ENCODE measurements at places on chromosomes 4 and X.

- DNase-seq, result no peak
Measured at GRCh38 chr4:124943938-124944337, 231.4 kb upstream of the ANKRD50 start.

DNA sequence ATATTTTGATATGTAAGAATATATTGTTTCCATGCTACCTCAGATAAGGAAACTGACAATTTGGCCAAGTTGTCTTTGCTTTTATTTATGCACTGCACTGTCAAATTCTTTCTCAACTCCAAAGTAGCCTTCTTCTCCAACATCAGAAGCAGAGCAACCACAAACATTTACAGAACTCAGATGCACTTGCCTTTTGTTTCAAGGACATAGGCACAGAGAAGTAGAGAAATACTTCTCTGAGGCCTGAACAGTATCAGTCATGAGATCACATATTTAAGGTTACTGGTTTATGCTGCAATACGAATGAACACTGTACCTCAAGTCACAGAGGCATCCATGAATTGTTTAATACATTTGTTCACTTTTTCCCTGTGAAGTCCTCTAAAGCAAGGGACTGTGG is 606.1 kb upstream of the SLIT2 start:
- DNase-seq, result no peak

DNA sequence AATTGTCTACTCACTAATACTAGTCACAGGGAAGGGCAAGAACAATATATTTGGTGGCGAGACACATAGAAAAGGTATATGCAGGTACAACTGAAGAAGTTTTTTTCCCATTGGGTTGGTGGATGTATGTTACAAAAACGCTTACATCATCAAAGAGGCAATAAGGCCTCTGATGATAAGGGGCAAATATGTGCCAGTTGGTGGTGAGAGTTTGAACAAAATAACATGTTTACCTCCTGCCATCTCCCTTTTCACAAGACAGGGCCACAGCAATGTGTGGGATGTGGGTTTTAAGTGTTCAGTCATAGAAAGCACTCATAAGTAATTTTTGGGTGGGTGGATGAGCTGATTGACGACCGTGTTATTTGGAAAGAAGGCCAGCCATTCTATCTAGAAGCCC is 41.7 kb downstream of the PAGE2 start:
- DNase-seq, result no peak

- no peak for DNase-seq
Measured at GRCh38 chr4:163969291-163969690, 474.8 kb downstream of the TMA16 start.

DNA sequence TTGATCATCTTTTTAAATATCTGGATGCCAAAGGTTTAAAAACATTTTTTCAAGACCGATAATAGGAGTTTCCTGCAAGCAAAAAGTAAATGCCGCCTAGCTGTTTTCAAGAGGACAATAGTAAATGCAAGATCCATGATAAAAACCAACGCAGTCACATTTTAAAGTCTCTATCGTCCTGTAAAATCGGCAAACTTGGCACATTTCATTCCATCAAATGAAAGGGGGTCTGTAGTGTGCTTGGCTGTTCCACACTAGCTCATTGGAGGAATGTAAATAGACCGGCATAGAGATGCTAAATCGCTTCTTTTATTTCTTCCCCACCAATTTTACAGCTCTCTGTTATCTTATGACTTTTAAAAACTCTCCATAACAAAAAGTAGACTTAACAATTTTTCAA is 202.2 kb downstream of the NLGN4X start:
- no peak for DNase-seq

DNA sequence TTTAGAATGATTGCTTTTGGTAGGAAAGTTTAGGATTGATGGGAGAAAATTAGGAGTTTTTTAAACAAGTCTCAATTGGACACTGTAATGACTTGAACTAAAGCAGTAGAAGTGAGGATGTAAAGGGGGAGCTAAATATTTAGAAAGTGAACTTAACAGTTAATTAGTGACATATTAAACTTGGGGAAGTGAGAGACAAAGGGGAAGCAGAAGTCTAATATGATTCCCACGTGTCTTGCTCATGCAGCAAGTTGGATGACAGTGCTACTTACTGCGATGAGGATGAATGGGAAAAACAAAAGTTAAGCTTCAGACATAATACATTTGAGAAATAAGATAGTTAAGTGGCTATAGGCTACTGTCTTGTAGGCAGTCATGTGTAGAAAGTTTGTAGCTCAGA is 110.4 kb downstream of the RPA4 start:
- DNase-seq, result no peak

- DNase-seq, result no peak
Measured at GRCh38 chr4:150217192-150217591, 138.9 kb downstream of the DCLK2 start.

DNA sequence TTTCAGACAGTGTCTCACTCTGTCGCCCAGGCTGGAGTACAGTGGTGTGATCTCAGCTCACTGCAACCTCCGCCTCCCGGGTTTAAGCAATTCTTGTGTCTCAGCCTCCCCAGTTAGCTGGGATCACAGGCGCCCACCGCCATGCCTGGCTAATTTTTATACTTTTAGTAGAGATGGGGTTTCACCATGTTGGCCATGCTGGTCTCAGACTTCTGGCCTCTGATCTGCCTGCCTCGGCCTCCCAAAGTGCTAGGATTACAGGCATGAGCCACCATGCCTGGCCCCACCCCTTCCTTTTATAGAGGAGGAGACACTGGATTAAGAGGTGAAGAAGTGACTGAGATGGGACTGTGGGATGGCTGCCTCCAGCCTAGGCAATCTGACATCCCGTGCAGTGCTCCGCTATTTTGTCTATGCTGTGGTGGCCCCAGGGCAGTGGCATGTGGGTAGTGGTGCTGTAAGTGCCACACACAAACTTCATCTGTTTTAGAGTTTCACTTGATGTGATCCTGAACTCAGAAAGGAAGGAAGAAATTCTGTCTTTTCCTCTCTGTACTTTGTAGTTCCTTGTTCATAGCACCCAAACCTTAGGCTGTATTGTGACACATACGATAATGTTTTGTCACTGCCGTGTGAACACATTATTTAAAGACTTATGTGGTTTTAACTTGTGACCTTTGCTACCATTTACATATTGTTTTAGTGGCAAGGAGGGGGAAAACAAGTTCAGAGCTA is 48.9 kb downstream of the FNIP2 start:
- DNase-seq, result no peak

- no peak for DNase-seq
Measured at GRCh38 chrX:132407691-132408090, 81.1 kb downstream of the MBNL3 start.

- DNase-seq, result no peak
Measured at GRCh38 chrX:153353416-153353815, 19.5 kb downstream of the ZNF275 start.

- no peak for DNase-seq
Measured at GRCh38 chr4:108432418-108432817, 188.0 kb upstream of the RPL34 start.

DNA sequence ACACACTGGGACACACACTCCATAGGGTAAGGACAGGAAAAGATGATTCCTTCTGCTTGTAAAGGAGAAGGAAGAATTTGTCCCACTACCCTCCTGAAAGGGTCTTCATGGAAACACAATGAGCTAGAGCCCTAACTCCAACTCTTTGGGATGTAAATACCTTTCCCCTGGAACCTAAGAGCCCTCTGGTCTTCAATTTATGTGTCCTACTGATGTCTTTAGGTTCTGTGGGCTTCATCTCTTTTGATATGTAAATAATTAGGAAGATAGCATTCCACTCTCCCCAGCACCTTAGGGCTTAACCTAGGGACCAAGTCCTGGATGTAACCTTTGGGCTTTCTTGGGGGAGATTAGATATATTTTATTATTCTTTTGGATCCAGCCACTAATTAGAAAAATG is 38.3 kb downstream of the PF4 start:
- no peak for DNase-seq

GRCh38 chr4:156146571-156146970 is 192.9 kb upstream of the CTSO start:
- DNase-seq, result no peak

- DNase-seq, result no peak
Measured at GRCh38 chr4:76874176-76874575, 23.8 kb downstream of the SOWAHB start.

DNA sequence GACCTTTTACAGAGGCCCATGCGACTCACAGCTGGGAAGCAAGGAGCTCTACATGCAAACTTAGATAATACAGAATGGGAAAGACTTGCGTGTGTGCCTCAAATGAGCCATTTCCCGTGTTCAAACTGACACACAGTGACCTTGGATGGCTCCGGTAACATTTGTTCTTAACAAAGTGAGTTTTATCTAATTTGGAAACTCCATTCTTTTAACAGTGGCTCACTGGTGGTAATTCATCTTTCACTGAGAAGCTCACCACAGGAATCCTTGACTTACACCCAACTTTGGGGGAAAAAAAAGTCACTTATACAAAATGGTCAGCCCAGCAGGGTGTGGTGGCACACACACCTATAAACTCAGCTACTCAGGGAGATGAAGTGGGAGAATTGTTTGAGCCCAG is 190.6 kb downstream of the LDB2 start:
- DNase-seq, result no peak

DNA sequence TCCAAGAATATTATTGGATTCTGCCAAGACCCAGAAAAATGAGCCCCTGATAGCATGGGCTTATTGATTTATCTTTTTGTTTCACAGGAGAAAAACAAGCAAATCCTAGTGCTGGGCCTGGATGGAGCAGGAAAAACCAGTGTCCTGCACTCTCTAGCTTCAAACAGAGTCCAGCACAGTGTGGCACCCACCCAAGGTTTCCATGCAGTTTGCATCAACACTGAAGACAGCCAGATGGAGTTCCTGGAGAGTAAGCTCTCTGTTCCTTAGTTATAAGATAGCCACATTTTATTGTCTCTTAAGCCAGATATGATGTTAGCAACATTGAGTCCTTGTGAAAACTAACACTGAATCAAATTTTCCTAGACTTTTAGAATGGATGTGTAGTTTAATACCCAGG is 5.5 kb downstream of the ARL9 start:
- DNase-seq, result no peak

DNA sequence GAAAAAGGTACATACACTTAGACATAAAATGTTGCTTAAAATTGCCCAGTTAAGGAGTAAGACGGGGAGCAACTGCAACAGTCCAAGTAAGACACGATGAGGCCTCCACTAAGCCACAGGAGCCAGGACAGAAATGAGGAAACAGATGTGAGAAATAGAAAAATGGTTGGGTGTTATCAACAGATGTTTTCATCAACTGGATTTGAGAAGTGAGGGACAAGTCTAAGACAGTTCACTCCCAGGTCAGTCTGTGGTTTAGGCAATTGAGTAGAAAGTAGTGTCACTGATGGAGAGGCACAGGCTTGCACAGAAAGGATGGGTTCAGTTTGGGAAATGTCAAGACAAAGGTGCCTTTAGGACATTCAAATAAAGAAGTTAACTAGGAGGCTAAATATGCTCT is 23.5 kb upstream of the PHF8 start:
- DNase-seq, result no peak

- no peak for DNase-seq
Measured at GRCh38 chrX:108198420-108198819, 106.8 kb downstream of the ATG4A start.

DNA sequence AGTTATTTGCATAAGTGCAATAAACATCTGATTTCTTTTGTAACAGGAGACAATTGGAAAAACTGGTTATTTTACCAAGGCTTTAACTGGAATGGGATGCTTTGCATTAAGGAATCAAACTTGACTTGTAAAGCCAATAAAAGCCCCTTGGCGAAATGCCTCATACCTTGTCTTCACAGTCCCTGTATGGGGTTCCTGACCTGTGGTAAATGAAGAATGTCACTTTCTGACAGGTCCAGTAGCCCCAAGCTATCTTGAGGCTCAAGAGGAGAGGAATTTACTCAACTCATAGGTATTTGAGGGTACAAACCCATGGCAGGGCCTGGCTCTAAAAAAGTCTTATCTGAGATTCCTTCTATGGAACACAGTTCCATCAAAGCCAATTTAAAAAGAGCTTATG is 78.0 kb downstream of the ACOX3 start:
- no peak for DNase-seq

GRCh38 chr4:168449719-168450452 is 30.4 kb downstream of the DDX60L start:
- DNase-seq, result no peak

DNA sequence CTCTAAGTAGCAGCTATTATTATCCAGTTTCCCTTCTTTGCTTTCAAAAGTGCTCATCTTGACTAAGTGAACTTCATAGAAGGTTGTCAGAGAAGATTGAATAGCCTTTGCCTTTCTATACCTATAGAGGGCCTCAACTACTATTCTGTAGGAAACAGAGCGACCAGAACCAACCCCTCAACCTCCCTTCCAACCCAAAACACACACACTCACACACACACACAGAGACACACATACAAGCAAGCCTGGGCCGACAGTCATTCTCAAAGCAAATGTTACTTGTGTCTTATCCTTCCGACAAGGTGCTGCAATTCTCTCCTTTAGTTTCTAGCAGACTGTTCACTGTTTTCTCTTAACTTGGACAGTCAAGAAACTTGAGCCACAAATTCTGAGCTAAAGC is 201.6 kb downstream of the DCTD start:
- DNase-seq, result no peak

DNA sequence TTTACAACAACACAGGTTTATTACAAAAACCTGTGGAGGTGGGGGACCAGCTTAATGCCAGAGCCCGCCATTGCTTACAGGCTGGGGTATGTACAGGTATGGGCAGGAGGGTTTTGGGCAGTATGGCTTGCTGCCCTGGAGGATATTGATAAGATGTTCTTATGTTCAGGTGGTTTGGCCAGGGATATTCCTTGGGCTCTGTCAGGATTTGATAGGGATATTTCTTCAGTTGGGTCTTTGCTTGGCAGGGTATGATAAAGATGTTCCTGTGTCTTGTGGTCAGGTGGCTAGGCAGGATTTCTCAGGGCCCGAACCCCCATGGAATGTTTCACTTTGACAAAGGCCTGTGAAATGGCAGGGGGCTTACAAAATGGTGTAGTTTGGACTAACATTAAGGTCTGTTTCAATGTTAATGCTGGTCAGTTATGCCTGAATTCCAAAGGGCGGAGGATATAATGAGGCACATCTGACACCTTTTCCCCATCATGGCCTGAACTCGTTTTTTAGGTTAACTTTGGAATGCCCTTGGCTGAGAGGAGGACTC is 3.1 kb downstream of the MGST2 start:
- no peak for DNase-seq

DNA sequence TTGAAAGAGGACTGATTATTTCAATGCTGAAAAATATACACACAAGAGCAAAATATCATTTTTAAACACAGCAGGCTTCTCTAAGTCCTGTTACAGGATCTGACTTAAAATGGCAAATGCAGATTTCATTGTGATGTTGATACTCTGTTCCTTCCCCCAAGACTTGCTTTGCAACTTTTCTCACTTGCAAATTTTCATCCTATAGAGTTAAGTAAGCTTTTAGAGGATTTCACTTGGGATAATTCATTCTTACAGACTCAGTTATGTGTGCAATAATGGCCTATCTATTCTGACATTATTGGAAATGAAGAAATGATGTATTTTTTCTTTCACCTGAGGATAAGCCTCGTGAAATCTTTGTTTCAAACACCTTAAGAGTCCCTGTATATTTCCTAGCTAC is 2403.2 kb downstream of the ARAP2 start:
- no peak for DNase-seq

- DNase-seq, result no peak
Measured at GRCh38 chr4:87251106-87251505, 30.7 kb upstream of the KLHL8 start.

- DNase-seq, result no peak
Measured at GRCh38 chr4:23782778-23783437, 106.9 kb downstream of the PPARGC1A start.

- no peak for DNase-seq
Measured at GRCh38 chr4:24273136-24273535, 311.2 kb downstream of the DHX15 start.

All from stimulated activated CD8-positive, alpha-beta memory T cell treated with anti-CD3 and anti-CD28 coated beads, Interleukin-4, amount 100 ng/mL, for 1 hour (primary cell).